RCC 7860 (cell line): ENCODE measurements at places on chromosomes 3 and 15.

GRCh38 chr15:76198456-76199105, 112.7 kb downstream of the ETFA start:
- DNase-seq: no peak

GRCh38 chr15:93820566-93820965, 410.8 kb upstream of the MCTP2 start:
- no peak for DNase-seq

DNA sequence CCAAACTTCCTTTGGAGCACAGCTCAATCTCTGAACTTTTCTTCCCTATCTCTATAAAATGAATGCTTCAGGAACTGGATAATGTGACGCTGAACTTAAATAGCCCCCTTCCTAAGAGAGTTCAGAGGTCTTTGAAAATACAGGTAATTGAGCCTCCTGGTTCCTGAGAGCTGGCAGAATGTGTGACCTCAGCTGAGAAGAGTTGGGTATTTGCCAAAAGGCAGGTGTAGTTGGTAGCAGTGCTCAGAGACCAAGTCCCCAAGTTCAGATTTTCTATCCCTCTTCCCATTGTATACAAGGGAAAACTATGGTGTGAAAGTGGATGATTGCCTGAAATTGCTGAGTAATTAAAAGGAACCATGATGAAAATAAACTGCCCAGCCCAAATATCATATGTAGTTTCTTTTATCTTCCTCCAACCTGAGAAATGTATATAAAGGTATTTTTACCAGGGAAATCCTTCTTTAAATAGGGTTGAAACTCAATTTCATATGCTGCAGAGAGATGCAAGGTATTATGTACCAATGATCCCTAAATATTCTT, 154.6 kb upstream of the ICE2 start:
- DNase-seq: no peak

DNA sequence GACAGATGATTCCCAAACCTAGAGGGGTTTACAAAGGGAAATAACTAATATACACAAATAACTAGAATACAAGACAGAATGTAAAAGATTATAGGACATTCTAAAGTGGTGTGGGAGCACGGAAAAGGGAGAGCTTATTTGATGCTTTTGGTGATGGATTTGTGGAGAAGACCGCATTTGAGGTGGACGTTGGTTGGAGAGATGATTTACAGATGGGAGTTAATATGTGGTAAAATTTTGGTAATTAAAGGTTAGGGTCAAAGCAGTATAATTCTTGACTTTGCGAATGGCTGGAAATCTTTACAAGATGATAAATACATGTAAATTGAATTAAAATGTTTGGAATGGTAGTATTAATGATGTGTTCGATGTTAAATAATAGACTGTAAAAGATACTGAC, 1.2 kb downstream of the KNL1 start:
- no peak for DNase-seq
